ENCODE measurements at places on chromosomes 6 and 20. TPM values are rescaled to one million over a fixed set of nuclear protein-coding genes. Genes with fewer than 3 reads are reported as not detected.

The FGD2 gene
- 0.07 TPM for total RNA-seq

The PCED1A gene
- total RNA-seq: 16.9 TPM

The MLN gene
- not detected for total RNA-seq

The MYL9 gene
- 1.4 TPM for total RNA-seq

The ADGB gene
- total RNA-seq: not detected

The EYA2 gene
- total RNA-seq: 12.3 TPM

The LPIN3 gene
- total RNA-seq: 12.5 TPM

The EDN1 gene
- 20.3 TPM for total RNA-seq

The KCNK5 gene
- under 0.01 TPM for total RNA-seq

The AVP gene
- total RNA-seq: not detected

The RING1 gene
- 34.2 TPM for total RNA-seq

The C6orf15 gene
- 0.34 TPM for total RNA-seq

The RTF2 gene
- total RNA-seq: 79.3 TPM

The CALHM5 gene
- total RNA-seq: under 0.01 TPM

The PLG gene
- total RNA-seq: not detected

The TAP2 gene
- 23.6 TPM for total RNA-seq

The VGLL2 gene
- not detected for total RNA-seq

The TP53TG5 gene
- total RNA-seq: not detected

The LAMP5 gene
- total RNA-seq: not detected

The PRPH2 gene
- total RNA-seq: 0.28 TPM

The SLCO4A1 gene
- 4.8 TPM for total RNA-seq

The OPN5 gene
- not detected for total RNA-seq

The KIF6 gene
- total RNA-seq: under 0.01 TPM

The ANGPT4 gene
- total RNA-seq: not detected

The SLC35D3 gene
- total RNA-seq: not detected

The WDR46 gene
- total RNA-seq: 84.4 TPM

The SMIM28 gene
- total RNA-seq: not detected
